Naive thymus-derived CD8-positive, alpha-beta T cell (primary cell): ENCODE measurements at places on chromosomes 3 and 15. TPM values are rescaled to one million over a fixed set of nuclear protein-coding genes. Genes with fewer than 3 reads are reported as not detected.

CLK3 gene
- 223 TPM for total RNA-seq

SLC12A8 gene
- total RNA-seq, result 0.19 TPM

GOLGA8B gene
- 351 TPM for total RNA-seq

KNSTRN gene
- total RNA-seq, result 8.4 TPM

ACKR2 gene
- 0.85 TPM for total RNA-seq

BOC gene
- not detected for total RNA-seq

TPRA1 gene
- total RNA-seq, result 34.7 TPM

LSMEM2 gene
- total RNA-seq, result not detected

FOXP1 gene
- total RNA-seq, result 443 TPM

GADL1 gene
- total RNA-seq, result not detected

SNRPN gene
- 165 TPM for total RNA-seq

GUCA1C gene
- not detected for total RNA-seq

PRR20G gene
- total RNA-seq, result not detected

STXBP5L gene
- not detected for total RNA-seq

ZNF660 gene
- 1.7 TPM for total RNA-seq

GRK7 gene
- total RNA-seq, result 0.44 TPM

FETUB gene
- not detected for total RNA-seq

C2CD4A gene
- total RNA-seq, result not detected

TMEM43 gene
- total RNA-seq, result 52.4 TPM

CYP1A2 gene
- total RNA-seq, result not detected

SLC2A2 gene
- not detected for total RNA-seq

H1-8 gene
- total RNA-seq, result not detected

LRRC31 gene
- total RNA-seq, result not detected

UCN2 gene
- not detected for total RNA-seq

SSUH2 gene
- not detected for total RNA-seq

ITGA11 gene
- 0.03 TPM for total RNA-seq

GRAMD1C gene
- total RNA-seq, result 0.82 TPM

DAZL gene
- not detected for total RNA-seq
